CD4-positive, alpha-beta T cell treated with Interleukin-17A for 1 hour (primary cell): ENCODE measurements at places on chromosomes 5 and 9.
A peak's percentile ranks its signal among the peaks of the same experiment; 100 is the strongest.

GRCh38 chr5:159095151-159095721, 4.5 kb downstream of the EBF1 start:
- no peak for DNase-seq

- no peak for DNase-seq
Observed at GRCh38 chr5:35212122-35212982, 17.9 kb downstream of the PRLR start.

GRCh38 chr9:113601656-113602055, 138.1 kb downstream of the RGS3 start:
- no peak for DNase-seq

GRCh38 chr5:74316064-74316603, 324.4 kb downstream of the ENC1 start:
- DNase-seq = no peak

DNA sequence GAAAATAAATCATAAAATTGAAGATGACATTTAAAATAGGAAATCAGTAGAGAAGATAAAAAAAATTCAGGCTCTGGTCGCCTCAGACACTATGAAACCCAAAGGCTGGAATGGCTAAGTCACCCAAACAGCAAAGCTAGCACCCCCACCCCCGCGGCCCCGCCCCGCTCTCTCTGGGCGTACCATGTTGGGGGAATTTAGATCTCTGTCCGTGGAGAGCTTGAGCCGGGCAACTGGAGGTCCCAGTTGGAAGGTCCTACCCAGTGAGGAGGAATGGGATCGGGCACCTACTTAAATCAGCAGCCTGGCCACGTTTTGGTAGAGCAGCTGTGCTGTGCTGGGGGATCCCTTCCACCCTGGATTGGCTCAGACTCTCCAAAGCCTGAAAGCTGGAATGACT, 150.6 kb upstream of the ANKRD55 start:
- no peak for DNase-seq

DNA sequence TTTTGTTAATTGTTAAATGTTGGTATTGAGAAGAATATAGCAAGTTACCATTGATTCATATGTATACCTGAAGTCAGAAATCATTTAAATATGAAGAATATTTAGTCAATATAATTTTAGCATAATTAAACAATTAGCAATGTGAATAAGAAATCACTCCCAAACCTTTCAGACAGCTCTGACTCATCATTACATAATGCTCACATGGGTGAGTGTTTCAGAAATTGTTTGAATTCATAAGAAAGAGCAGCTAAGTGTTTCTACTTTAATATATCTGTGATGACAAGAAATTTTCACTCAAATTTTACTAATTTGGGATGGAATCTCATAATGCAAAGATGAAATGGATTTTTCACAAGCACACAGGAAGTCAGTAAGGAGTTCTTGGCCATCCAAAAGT, 42.0 kb upstream of the CDC42SE2 start:
- no peak for DNase-seq

- no peak for DNase-seq
Observed at GRCh38 chr5:60541980-60542379, 158.0 kb downstream of the DEPDC1B start.

DNA sequence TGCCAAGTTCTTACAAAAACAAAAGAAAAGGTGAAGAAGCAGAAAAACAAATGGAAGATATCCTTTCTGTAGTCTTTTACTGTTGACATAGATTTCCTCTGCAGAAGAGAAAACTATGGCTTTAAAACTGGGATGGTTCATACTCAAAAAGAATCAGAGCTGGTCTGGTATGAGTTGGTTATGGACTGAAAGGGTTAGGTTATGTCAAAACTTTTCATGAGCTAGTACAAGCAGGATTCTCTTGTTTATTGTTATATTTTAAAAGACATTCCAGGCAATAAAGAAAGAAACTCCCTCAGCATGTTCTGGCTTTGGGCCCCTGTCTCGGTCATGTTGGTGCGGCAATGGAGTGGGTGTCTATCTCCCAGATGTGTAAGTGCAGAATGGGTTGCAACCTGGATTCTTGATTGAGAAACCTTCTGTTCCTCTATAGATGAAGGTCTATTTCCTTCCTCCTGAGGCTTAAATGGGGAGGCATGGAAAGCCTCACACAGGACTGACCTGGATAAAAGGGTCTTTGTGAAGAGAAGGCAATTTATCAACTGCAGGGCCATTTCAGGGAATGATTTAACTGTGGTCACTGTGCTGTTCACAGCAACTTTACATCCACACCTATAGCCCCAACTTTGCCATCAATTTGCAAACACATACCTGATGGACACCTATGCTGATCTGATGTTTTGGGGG, 209.6 kb upstream of the TNC start:
- no peak for DNase-seq

- no peak for DNase-seq
Observed at GRCh38 chr9:121289026-121289771, 21.2 kb downstream of the GSN start.

GRCh38 chr5:162068412-162068811, 839 bp downstream of the GABRG2 start:
- DNase-seq = no peak

GRCh38 chr9:131971482-131972074, 108.1 kb downstream of the MED27 start:
- no peak for DNase-seq

DNA sequence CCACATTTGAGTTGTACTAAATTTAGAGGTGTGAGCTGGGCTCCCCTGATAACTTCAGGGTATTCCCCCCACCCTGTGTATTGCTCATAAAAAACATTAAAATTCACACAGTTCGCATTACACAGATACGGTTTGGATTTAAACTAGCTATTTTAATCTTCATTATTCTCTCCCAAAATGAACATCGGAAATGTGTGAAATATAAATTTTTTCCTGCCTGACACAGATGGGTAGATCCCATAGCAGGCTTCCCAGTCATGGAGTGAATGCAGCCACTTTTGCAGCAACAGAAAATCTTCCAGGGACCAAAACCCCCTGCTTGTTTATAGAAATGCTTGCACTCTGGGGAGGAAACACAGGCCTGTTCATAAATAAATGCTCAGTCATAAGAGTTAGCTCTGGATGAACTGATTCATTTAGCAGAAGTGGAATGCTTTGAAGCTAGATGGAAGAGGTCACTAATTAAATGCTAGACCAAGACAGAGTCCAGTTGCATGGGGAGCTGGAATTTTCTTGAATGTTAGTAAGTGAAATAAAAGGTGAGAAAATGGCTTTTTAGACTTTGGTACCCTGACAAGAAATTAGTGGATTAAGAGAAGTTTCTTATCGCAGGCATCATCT, 115.6 kb downstream of the PDE8B start:
- DNase-seq = no peak

- no peak for DNase-seq
Observed at GRCh38 chr9:134705786-134706185, 64.2 kb downstream of the COL5A1 start.

DNA sequence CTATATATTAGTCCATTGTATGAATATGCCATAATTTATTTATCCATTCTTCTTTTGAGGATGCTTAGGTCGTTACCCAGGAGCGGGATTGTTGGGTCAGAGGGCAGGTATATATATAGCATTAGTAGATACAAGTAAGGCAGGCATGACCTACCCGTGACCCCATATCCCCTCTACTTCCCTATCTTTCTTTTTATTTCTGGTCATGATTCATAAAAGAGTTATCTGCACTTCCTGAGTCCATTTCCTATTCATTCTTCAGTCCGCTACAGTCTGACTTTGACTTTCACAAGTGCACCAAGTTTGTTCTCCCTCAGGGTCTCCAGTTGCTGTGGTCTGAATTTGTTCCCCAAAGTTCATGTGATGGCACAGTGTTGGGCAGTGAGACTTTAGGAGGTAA, 6.9 kb downstream of the RHOBTB3 start:
- no peak for DNase-seq

DNA sequence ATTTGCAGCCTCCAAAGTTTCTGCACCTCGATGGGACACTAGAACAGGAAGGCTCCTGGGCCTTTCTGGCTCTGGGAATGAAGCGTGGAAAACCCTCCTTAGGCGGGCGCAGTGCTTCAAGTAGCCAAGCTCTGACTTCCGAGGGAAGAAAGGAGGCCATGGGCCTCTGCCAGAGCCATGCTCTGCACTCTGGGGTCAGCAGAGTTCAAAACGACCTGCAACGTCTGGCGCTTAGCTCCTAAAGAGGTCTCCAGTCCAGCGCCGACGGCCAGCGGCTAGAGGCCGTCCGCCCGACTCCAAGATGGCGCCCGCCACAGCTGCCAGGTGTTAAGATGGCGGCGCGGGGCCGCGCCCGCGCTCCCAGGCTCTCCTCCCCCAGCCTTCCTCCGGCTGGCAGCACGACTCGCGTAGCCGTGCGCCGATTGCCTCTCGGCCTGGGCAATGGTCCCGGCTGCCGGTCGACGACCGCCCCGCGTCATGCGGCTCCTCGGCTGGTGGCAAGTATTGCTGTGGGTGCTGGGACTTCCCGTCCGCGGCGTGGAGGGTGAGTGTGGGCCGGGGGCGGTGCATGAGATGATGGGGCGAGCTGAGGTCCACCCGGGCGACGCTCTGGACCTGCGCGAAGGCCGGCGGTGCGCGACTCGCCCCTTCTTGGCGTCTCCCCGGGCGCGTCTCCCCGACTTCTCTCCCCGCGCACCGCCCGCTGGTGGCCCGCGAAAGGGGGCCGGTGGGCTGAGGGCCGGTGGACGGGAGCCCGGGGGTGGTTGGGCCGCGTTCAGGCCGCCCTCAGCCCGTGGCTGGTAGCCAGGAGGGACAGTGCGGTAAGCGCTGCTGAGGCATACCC, at the start of gene TXNDC15:
TSS of gene TXNDC15 (plus strand) at position 385 of the 844 bp plus-strand sequence. CDS start at position 442, 57 bp downstream.
- DNase-seq = peak; percentile 83

DNA sequence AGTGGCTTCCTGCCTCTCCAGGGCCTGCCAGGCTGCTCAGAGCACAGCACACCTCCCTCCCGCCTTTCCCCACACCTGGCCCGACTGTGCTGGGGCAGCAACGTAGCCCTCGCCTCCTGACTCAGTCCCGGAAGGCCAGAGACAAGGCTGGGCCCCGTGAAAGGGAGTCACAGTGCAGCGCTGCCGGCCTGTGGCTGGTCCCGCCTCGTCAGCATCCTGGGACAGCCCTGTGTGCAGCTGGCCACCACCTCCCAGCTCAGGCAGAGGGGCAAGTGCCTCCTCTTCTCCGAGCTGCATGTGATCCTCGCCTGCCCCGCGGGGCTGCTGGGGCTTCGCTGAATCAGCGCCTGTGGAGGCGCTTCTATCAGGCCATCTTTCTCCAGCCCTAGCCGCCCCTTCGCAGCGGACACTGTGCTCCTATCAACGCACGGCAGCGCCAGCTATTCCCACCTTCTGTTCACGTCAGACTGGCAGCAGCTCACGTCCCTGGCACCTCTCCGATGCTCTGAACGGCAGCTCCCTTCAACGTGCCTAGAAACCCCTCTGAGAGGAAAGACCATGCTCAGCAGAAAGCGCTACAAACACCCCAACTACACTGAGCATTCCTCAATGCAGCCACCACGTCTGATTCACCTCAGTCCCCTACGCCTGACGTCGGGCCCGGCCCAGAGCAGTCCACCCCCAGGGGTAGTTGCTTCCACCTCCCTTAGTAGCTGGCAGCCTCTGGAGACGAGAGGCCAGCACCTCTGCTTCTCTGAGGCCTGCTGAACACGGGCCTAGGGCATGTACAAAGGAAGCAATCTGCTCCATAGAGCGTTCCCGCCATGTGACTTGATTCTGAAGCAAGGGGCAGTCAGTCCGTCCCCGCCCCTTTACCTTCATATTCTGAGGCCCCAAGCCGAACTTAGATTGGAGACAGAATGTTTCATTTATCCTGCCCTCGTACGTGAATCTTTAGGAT, 78.8 kb downstream of the GPR21 start:
- DNase-seq = no peak

DNA sequence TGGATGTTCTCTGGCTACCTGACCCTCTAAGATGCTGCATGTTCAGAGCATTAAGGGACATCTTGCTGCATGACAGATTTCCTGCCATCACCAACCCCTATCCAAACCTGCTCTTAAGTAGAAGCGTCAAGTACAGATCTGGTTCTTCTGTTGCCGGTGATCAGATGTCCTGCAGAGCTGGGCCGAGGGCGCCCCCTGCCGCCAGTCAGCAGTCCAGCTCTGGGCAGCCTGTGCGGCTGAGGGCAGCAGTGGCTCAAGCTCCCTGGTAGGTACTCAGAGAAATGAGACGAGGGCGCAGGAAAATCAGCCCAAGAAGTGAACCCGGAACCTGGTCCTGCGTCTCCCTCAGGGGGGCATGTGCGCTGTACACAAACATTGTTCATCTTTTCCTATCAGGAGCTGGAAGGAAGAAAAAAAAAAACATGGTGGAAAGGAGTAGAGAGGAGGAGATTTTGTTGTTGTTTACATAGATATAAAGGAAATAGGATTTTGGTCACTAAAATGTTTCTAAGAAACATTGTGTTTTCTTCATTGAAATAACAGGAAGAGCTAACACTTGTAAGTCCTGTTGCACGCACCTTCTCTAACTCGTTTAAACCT, 95.8 kb downstream of the CFAP90 start:
- DNase-seq = peak; percentile 12

GRCh38 chr9:33082538-33083326, 6.3 kb upstream of the SMU1 start:
- DNase-seq = no peak

- no peak for DNase-seq
Observed at GRCh38 chr5:31113101-31113500, 80.4 kb upstream of the CDH6 start.

DNA sequence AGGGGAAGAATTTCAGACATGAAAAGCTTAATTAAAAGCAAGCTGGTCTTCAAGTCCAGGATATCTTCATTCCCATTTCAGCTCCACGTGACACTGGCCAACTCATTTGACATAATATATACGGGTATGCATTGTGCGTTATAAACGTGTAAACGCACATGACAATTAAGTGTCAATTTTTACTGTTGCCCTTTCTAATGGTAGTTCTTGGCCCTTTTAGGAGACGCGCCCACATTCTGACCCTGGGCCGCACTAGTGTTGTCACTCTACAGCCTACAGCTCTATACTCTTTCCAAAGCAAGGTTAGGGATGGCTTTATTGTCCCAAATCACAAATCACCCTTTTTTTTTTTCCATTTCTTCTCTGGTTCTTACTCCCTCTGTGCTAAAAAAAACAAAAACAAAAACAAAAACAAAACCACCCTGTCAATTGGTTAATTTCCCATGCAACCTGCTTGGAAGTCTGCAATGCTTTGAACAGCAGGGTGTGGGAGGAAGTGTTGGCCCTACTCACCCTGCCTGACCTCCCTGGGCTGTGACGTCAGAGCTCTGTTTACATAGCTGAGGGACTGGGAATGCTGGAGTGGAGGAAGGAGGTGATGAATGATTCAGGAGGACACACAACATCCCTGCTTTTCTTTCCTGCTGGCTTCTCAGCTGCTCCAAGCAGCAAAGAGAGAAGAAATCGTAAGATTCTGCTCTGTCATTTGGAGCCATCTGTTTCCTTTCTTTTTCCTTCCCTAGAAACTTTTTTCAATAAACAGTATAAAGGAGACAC, 19.3 kb downstream of the RFK start:
- DNase-seq = no peak

GRCh38 chr5:107449369-107449768, 221.4 kb downstream of the EFNA5 start:
- no peak for DNase-seq

GRCh38 chr5:149912226-149912871, 32.2 kb downstream of the PDE6A start:
- DNase-seq = no peak

- no peak for DNase-seq
Observed at GRCh38 chr5:176360894-176361436, 599 bp downstream of the KIAA1191 start.

- no peak for DNase-seq
Observed at GRCh38 chr5:9318031-9318430, 227.8 kb downstream of the SEMA5A start.

- DNase-seq = peak; percentile 20
Observed at GRCh38 chr5:80777347-80778287, 122.8 kb upstream of the DHFR start.
